ENCODE measurements at places on chromosomes 1 and 21.

DNA sequence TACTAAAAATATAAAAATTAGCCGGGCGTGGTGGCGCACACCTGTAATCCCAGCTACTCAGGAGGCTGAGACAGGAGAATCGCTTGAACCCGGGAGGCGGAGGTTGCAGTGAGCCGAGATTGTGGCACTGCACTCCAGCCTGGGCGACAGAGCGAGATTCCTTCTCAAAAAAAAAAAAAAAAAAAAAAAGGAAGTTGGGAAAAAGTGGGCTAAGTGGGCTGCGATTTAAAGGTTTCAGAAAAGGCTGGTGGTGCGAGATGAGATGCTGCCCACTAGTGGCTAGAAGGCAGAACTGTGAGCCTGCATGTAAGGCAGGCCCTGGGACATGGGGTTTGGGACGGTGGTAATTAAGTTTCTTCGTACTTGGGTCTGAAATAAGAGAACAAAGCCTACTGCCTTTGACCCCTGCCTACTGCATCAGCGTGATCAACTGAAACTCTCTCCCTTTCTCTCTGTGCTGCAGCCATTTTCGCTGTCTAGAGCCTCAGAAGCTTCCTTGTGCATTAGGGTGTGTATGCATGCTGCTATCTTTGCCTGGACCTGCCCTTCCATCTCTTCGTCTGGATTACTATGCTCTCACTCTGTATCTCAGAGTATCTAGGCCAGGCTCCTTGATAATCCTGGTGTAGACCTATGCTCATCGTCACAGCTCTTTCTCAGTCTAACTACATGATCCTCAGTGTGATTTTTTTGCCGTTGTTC lies 12.4 kb downstream of the FMOD start:
- peak; percentile 72 for DNase-seq

- DNase-seq, result peak; percentile 3
Measured at GRCh38 chr1:98761219-98761865, 99.8 kb downstream of the SNX7 start.

DNA sequence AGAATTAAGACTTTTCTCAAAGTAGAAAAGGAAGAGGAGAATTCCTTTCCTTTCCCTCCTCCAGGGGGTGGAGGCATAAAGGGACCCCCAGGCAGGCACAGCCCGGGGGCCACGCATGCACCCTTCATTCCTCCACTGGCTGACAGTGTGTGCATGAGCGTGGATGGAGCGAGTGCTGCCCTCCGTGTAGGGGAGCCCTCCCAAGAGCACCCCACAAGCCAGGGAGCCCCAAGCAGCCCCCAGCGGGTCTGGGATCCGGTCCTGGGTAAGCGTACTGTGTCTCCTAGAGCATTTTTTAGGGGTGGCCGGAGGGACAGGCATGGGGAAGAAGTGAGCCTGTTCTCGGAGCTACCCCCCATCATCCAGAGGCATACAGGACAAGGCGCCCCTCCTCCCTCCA lies 120.5 kb downstream of the SIK1 start:
- no peak for DNase-seq

- DNase-seq, result peak; percentile 86
Measured at GRCh38 chr1:27858072-27858948, 14.0 kb upstream of the THEMIS2 start.

GRCh38 chr21:28431527-28432200 lies 561.0 kb downstream of the LTN1 start:
- no peak for DNase-seq

DNA sequence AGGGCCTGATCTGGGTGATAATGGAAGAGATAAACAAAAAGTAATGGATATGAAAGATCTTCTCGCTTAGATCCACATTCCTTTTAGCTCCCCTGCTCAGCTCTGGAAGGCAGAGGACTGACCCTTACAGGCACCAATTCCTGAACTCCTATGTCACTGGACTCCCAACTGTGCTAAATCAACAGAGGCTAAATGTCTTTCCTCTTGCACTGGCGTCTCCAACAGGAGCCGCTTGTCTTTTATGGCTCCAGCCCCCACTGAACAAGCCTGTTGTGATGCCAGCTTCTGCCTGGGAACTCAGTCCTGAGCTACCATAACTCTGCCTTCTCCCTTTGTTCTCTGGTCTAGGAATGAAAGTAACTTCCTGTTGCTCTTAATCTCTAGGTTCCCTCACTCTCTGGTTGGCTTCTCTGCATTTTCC lies 142.1 kb upstream of the COL11A1 start:
- no peak for DNase-seq

DNA sequence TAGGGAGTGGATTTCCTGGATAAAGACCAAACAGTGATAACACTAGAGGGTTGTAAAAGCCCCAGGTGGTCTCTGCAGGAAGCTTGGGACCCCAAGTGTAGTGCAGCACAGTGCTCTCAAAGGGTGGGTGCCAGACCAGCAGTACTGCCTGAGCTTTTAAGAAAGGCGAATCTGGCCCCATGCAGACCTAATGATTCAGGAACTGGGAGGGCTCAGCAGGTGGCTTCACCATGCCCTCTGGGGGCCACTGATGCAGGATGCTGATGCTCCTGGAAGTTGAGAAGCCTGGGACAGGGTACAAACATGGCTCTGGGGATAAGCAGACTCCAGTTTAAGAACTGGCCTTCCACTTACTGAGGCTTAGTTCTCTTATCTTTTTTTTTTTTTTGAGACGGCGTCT lies 29.1 kb upstream of the NEK2 start:
- DNase-seq, result no peak

DNA sequence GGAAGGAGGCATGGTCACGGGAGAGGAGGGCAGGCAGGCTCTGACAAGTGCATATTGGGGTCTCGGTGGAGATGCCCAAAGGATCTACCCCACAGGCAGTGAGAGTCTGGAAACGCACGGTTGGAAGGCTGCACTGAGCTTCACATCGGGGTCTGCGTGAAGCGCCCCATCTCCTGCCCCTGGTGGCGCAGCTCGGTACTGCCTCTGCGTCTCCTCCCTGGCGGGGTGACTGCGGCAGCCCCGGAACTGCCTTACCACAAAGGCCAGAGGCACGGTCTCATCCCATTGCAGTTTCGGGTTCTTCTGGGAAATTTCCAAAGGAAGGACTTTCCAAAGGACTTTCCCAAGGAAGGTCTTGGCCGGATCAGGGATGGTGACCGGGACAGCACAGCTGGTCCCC lies 69.2 kb upstream of the AJAP1 start:
- DNase-seq, result no peak

Measured in fibroblast of villous mesenchyme (primary cell).